ENCODE measurements at places on chromosomes 11 and 22.

GRCh38 chr22:37910890-37911672 lies 5.0 kb downstream of the MICALL1 start:
- no peak for DNase-seq

DNA sequence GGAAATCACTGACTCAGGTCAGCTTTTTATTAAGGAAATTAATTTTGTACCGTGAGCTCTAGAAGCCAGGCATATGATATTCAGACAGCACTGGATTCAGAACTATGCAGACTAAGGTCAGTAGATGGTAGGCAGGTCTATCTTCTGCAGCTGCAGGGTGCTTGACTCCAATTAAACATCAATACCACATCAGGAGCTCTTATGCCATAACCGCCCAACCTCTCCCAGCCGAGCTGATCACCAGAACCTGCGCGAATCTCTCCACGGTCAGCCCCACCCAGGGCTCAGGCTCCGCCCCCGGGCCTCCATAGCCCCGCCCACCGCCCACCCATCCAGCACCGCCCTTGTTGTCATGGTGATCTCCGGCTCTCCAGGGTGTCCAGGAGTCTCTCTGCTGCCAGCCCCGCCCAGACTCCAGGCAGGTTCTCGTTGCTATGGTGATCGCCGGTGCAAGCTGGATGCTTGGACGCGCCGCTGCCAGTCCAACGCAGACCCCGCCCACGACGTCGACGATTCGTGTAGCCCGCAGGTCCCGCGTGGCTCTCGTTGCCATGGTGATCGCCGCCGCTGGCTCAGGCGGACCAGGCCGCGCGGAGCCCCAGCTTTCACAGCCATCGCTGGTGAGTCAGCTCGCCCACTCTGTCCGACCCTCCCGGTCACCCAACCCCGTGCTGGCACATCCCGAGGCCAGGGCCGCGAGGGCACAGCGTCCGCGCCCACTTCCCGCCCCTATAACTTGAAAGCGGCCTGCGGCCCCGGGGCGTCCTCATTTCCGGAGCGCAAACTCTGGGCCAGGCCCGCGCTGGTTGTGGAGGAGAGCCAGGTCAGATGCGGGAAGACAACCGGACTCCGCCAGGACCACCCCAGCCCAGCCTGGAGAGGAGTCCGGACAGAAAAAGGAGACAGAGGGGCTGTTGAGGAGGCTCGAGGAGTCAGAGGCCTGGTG lies at the start of gene RAB36:
RAB36 (plus strand) TSS at position 546 of the 946 bp plus-strand sequence. CDS start 1,140 bp downstream, outside the sequence.
- peak; percentile 72 for DNase-seq

GRCh38 chr11:79960461-79960860 lies 519.6 kb upstream of the TENM4 start:
- DNase-seq, result no peak

DNA sequence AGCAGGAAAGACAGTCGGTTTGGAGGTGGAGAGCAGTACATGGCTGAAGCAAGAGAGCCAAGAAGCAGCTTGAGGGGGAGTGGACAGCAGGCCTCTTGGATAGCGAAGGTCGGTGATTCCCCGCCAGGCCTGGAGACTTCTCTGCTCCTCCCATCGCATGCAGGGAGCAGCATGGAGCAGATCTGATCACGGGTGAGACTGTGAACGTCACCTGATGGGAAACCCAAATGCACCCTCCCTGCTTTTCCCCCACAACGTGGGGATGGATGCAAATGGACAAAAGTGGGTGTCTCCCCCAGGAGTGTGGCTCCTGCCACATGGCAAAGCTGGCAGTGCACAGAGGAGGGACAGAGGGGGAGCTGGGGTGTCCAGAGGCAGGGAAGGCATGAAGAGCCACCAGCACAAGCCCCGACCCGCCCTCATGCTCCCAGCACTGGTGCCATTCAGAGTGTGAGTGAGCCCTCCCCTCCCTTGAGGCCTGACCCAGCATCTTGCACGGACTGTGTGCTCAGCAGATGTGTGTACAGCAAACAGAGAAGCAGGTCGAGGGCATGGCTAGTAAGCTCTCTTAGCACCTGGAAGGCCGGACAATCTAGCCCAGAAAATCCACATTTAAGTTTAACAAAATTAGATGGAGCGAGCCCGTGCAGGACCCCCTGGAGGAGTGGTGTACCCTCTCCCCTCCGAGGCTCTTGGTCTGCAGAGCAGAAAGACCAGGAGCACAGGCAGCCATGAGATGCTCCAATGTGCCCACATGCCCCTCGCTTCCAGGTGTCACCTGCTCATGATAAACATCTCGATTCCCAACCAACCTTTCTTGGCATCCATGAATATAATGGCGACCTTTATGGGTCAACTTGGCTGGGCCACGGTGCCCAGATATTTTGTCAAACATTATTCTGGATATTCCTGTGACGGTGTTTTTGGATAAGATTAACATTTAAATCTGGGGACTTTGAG lies 661.7 kb downstream of the TBC1D22A start:
- no peak for DNase-seq

DNA sequence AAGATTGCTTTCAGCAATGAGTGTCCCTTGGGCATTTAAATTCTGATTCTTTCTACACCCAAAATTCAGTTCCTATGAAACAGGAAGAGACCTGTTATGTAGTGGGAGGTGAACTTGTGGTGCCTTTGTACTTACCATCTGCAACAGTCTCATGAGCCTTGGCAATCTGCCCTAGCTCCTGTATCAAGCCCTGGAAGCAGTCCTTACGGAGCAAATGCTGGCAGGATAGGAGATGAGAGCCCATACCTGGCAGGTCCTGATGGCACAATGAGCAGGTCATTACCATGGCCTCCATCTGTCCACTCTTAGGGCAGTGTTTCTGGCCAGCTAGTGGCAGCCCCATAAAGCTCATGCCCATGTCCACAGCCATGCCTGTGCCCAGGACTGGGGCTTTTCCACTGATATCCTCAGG lies 10.8 kb downstream of the TRIM66 start:
- DNase-seq, result no peak

DNA sequence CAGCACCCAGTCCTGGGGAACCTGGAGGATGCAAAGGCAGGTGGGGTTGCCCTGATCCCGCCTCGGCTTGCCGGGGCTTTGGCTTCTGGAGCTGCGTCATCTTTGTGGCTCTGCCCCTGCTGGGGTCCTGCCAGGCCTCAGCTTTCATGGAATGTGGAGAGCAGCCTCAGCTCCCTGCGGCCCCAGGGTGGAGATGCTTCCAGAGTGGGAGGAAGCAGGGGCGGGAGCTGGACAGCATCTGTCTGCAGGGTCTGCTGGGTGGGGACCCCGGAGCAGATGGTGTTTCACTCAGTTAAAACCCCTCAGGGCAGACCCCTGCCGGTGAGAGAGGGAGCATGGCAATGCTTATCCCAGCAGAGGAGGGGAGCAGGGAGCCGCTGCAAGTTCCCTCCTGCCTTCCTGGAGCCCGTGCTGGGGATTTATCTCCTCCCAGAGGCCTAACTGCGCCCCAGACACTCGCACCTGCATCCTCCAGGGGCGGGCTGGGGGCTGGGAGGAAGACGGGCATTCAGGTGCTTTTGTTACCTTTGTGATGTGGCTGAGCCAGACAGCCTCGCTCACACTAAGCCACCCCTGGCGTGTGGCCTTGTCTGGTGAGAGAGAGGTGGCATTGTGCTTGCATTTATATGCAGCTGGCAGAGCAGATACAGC lies 15.7 kb downstream of the GRIK4 start:
- no peak for DNase-seq

GRCh38 chr22:37340331-37341262 lies 58.3 kb downstream of the CYTH4 start:
- DNase-seq, result no peak

Measured in stimulated activated CD4-positive, alpha-beta T cell treated with anti-CD3 and anti-CD28 coated beads, Interleukin-2, amount 100 ng/mL, for 48 hours (primary cell).